Right ventricle myocardium superior (tissue), 1 donor: ENCODE measurements at places on chromosomes 16 and 17. TPM values are rescaled to one million over a fixed set of nuclear protein-coding genes. Genes with fewer than 3 reads are reported as not detected.

The SLC6A2 gene
- not detected for total RNA-seq

The MRPL10 gene
- 53.5 TPM for total RNA-seq

The TELO2 gene
- 18.8 TPM for total RNA-seq

The CDC42EP4 gene
- total RNA-seq = 53.0 TPM

The KRTAP3-2 gene
- total RNA-seq = not detected

The NPIPB2 gene
- total RNA-seq = 1.6 TPM

The CDRT4 gene
- total RNA-seq = 1.9 TPM

The SMIM5 gene
- 12.5 TPM for total RNA-seq

The MYL11 gene
- not detected for total RNA-seq

The FLII gene
- total RNA-seq = 269 TPM

The RNF135 gene
- total RNA-seq = 4.7 TPM

The CTRB1 gene
- total RNA-seq = not detected

The MT2A gene
- total RNA-seq = 87.9 TPM

The ZP2 gene
- not detected for total RNA-seq

The STXBP4 gene
- 3.8 TPM for total RNA-seq

The CCL17 gene
- total RNA-seq = not detected

The AMZ2 gene
- total RNA-seq = 89.5 TPM
